Endothelial cell of umbilical vein (primary cell): ENCODE measurements at places on chromosomes 1 and 21. TPM values are rescaled to one million over a fixed set of nuclear protein-coding genes. Genes with fewer than 3 reads are reported as not detected.

EFNA1 gene
- total RNA-seq = 107 and 111 TPM in 2 replicates

LINGO4 gene
- not detected in 2 replicates for total RNA-seq

CDC42 gene
- 379 and 381 TPM in 2 replicates for total RNA-seq

PLPPR4 gene
- not detected in 2 replicates for total RNA-seq

TIPRL gene
- 37.6 and 45.8 TPM in 2 replicates for total RNA-seq

LRRC38 gene
- total RNA-seq = not detected in 2 replicates

TNFRSF18 gene
- total RNA-seq = not detected in 2 replicates

ETV3L gene
- total RNA-seq = not detected in 2 replicates

GRHL3 gene
- total RNA-seq = not detected in 2 replicates
